Frontal cortex (tissue), 4 donors: ENCODE measurements at places on chromosomes 12 and 14. TPM values are rescaled to one million over a fixed set of nuclear protein-coding genes. Genes with fewer than 3 reads are reported as not detected.

The ERP27 gene
- not detected for total RNA-seq

The MYF5 gene
- total RNA-seq: not detected

The CLEC2A gene
- not detected for total RNA-seq

The PKP2 gene
- 7.3 TPM for total RNA-seq

The DLK1 gene
- not detected for total RNA-seq

The CPNE6 gene
- total RNA-seq: 35.5 TPM

The OTX2 gene
- 0.41 TPM for total RNA-seq

The WNT1 gene
- not detected for total RNA-seq

The RTN1 gene
- total RNA-seq: 877 TPM

The BHLHE41 gene
- 0.41 TPM for total RNA-seq

The IFNG-AS1 gene
- not detected for total RNA-seq

The RNASE1 gene
- total RNA-seq: 12.2 TPM

The ACTR10 gene
- 128 TPM for total RNA-seq

The TMEM132C gene
- 4.1 TPM for total RNA-seq

The SPX gene
- total RNA-seq: 0.41 TPM

The KCNK10 gene
- total RNA-seq: 11.8 TPM

The DERA gene
- total RNA-seq: 22.4 TPM

The PAH gene
- total RNA-seq: 0.82 TPM

The EXOC3L4 gene
- 0.82 TPM for total RNA-seq

The KITLG gene
- total RNA-seq: 56.3 TPM

The NRDE2 gene
- total RNA-seq: 13.9 TPM

The NEMP1 gene
- total RNA-seq: 5.3 TPM

The FOXN4 gene
- total RNA-seq: under 0.01 TPM

The CMKLR1 gene
- 1.2 TPM for total RNA-seq

The NID2 gene
- 8.2 TPM for total RNA-seq

The CLEC1B gene
- total RNA-seq: not detected

The PRIMA1 gene
- under 0.01 TPM for total RNA-seq

The SLC38A2 gene
- total RNA-seq: 252 TPM

The GALNT8 gene
- 57.5 TPM for total RNA-seq

The CCDC197 gene
- not detected for total RNA-seq

The ASPG gene
- 0.41 TPM for total RNA-seq

The KRT2 gene
- not detected for total RNA-seq

The AGAP2 gene
- total RNA-seq: 25.7 TPM
